NCI-H2081 (cell line): ENCODE measurements at places on chromosomes 11 and 22.

DNA sequence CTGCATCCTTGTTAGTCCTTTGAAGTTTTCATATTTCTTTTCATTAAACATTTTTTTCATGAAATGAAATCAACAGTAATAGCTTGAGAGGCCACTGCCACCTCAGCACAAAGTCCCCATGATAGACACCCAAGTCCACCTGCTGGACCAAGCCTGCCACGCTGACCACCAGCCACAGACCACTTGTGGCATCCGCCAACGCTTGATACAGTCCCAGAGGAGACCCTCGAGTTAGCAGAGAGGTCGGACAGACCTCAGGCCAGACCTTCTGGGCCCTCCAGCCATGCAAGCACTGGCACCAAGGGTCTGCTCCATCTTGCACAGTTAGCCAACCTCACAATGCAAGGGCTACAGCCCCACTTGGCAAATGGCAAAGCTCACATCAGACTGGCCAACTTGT is 91.8 kb upstream of the RTL6 start:
- no peak for DNase-seq

GRCh38 chr11:70836071-70836470 is 416.3 kb downstream of the SHANK2 start:
- DNase-seq, result no peak

DNA sequence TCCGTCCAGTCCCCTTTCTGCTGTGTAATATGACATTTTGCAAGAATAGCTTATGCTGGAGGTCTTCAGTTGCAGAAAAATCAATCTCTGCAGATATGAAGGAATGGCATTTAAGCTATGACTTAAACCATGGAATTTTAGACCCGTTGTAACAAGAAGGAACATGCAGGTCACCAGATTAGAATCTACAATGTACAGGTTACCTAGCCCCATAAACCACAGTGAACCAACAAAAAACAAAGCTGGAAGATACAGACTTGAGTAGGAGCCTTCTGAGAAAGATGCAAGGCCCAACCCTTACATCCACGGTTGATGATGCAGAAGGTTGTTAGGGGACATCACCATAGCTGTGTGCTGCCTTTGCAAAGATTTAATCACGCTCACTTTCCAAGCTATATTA is 132.5 kb downstream of the WT1 start:
- no peak for DNase-seq

DNA sequence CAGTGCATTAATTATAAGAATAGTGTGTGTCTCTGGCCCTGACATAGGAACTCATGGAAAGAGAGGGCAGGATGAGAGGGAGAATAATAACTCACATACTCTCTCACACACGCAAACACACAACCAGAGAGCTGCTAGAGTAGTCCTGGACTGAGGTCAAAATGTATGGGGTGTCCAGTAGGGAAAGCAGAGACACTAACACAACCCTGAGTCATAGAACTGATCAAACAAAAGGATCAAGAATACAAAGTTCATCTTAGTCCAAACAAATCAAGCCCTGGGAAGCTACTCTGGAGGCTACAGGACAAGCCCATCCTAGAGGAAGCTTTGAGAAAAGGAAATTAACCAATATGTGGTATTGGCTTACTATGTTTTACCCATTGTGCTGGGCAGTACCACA is 178.5 kb upstream of the GUCY1A2 start:
- DNase-seq, result no peak

DNA sequence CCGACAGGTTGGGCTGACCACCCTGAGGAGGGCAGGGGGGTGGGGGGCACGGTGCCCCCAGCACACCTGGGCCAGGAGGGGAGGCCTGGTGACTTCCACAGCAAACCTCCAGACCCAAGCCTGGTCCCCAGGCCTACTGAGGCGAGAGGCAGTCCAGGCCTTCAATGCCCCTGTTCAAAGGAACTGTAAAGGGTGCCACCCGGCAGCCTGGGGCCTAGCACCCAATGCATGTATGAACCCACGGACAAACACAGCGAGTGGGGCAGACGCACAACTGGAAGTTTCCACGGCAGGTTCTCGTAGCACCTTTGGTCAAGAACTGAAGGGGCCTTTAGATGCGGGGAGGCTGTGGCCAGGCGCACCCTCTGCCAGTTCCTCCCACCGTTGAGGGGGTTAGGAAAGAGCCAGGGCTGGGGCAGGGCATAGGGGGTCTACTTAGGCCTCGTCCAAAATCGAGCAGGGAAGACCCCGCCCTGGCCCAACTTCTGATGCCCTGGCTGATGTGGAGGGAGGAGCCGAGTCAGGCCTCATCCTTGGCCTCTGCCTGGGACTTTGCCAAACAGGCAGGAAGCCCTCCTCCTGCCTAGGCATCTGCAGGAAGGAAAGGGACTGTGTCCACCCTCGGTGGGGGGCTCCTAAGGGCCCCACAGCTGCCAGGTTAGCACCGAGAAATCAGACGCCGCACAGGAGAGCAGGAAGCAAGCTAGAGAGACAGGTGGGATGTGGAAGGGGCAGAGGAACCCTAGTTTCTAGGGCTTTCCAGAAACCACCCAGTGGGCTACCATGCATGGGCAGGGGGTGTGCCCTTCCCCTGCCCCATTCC is 6.6 kb downstream of the CBX6 start:
- DNase-seq, result no peak

DNA sequence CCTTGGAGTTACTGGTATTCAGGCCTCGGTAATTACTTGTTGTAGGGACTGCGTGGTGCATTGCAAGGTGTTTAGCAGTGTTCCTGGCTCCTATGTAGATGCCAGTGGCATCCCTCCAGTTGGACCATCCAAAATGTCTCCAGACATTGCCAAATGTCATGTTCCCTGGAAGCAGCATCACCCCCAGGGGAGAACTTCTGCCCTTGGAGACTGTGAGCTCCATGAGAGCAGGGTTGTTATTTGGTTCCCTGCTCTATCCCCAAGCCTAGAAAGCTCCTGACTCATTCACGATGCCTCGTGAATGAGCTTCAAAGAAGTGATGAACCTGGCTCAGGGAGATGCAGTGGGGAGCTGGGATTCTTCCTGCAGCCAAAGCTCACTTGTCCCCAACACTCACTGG is 4.8 kb upstream of the CD248 start:
- DNase-seq, result no peak

DNA sequence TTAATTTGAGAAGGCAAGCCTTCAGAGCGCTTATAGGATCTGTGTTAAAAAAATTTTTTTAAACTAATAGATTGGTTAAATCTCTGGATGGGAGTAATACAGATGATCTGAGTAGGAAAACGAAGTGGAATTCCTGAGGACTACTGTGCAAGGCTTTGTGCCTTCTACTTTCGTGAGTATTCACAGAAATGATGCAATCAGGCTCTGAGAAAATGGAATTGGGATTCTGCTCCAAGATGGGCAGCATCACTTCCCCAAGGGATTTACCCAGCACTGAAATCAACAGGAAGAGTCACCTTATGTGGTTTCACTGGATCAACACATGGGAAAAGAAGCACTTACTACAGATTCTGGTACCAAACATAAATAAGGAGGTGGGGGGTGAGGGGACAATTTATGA is 12.5 kb downstream of the KMT5B start:
- DNase-seq, result no peak

GRCh38 chr11:78860720-78861422 is 286.2 kb upstream of the NARS2 start:
- DNase-seq, result no peak
